ENCODE measurements at places on chromosomes 7 and 10. TPM values are rescaled to one million over a fixed set of nuclear protein-coding genes. Genes with fewer than 3 reads are reported as not detected.

The PRLHR gene
- not detected for total RNA-seq

GRCh38 chr10:109823196-109823595 is 100.1 kb downstream of the XPNPEP1 start:
- no peak for DNase-seq
- H3K4me1 ChIP-seq: no peaks in the 10 kb centered on the region
- no peaks in the 10 kb centered on the region for H3K36me3 ChIP-seq
- H3K4me3 ChIP-seq: no peak overlapping the region

DNA sequence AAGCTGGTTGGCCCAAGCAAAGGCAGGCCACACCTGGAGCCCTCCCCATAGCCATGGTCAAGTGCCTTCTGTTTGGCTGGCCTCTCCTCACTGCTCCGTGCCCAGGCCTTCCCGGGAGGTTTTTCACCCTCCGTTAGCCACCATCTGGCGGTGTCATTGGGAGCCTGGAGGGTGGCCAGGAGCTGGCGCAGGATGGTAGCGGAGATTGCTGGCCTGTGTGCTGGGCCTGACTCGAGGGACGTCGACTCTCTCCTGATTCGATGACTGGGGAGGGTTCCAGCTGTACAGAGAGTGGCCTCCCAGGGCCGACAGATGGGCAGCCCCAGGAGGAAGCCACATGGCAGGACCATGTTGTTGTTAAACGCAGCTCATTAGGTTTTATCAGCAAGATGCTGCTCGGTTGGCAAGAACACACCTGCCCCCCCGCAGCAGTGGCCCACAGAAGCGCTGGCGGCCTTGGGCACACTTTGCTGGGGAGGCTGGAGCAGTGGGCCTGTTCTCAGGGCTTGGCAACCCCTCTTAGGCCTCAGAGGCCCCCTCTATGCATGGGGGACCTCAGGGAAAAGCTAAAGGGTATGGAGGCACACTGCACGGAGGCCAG is 64.0 kb upstream of the CACUL1 start:
- no peak for DNase-seq
- no peak overlapping the region for H3K4me3 ChIP-seq
- no peaks in the 10 kb centered on the region for H3K27me3 ChIP-seq
- no peak overlapping the region for H3K27ac ChIP-seq
- no peaks in the 10 kb centered on the region for H3K4me1 ChIP-seq
- no peaks in the 10 kb centered on the region for H3K36me3 ChIP-seq

DNA sequence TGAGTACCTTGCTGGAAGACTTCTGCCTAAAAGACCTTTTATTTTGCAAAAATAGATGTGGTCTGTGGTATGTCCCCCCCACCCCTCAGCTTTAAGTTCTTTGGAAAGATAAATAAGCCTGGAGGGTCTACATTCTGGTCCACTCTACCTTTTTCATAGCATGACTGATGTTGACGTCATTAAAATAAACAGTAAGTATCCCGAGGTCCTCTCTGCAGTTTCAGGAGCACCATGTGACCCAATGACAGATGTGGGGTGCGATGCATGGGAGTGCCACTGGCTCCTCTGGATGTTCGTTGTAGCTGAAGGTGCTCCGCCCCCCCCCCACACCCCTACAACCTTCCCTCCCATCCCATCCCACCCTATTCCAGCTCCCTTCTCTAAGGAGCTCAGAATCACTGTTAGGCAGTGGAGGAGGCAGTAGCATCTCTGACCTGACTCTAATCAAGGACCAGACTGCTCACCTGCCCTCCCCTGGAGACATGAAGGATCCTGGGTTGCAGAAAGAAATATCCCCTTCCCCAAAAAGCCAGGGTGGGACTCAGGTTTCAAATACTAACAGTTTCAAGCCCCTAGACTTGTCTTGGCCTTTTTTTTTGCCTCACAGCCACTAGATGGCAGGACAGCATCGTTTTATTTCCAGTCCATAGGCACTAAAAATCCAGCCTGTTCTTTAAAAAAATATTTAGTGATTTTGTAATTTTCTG is 25.1 kb downstream of the CASP7 start:
- no peak overlapping the region for H3K27ac ChIP-seq
- no peaks in the 10 kb centered on the region for H3K36me3 ChIP-seq
- no peak overlapping the region for H3K4me3 ChIP-seq
- H3K4me1 ChIP-seq: no peaks in the 10 kb centered on the region
- no peaks in the 10 kb centered on the region for H3K27me3 ChIP-seq

GRCh38 chr7:131764143-131764775 is 207.8 kb upstream of the PODXL start:
- DNase-seq: no peak
- H3K27ac ChIP-seq: no peak overlapping the region
- peaks cover 7% of the 10 kb centered on the region for H3K4me1 ChIP-seq
- H3K4me3 ChIP-seq: no peak overlapping the region
- H3K36me3 ChIP-seq: no peaks in the 10 kb centered on the region
